Mucosa of gallbladder (tissue), 1 donor: ENCODE measurements at places on chromosomes 6 and 20. TPM values are rescaled to one million over a fixed set of nuclear protein-coding genes. Genes with fewer than 3 reads are reported as not detected.

GRCh38 chr20:37911261-37911660 lies 8.3 kb downstream of the VSTM2L start:
- no peak for DNase-seq

GRCh38 chr6:108779536-108780275 lies 68.5 kb upstream of the ARMC2 start:
- no peak for DNase-seq

DNA sequence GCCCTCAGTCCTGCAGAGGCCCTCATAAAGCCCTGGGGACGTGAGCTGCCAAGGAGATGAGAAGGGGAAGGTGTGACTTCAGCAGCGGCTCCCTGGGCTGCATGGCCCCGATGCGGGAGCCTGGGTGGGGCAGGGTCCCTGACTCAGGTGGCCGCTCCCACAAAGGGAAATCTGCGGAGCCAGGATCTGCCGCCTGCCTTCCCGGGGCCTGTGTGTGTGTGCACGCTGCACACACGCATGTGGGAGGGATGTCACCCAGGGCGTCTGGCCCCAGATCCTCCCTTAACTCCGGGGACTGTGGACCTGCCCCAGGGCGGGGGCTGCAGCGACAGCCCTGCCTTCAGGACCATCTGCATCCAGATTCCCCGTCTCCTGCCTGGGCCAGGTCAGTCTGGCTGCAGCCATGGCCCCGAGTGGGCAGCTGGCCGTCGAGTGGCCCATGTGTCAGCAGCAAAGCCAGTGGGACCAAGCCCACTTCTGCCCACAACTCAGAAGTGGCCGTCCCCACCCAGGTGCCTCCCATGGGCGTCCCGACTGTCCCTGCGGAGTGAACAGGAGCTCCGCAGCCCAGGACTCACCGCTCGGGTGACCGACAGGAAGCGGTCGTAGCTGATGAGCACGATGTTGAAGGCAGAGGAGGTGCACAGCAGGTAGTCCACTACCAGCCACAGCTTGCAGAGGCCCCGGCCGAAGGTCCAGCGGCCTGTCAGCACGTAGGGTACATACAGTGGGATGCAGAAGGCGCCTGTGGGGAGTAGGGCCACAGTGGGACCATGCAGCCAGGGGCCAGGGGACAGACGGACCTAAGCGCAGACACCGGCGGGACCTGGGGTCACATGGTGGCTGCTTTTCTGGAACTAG lies 1.9 kb downstream of the HRH3 start:
- no peak for DNase-seq

GRCh38 chr6:28586324-28586723 lies 60.6 kb downstream of the GPX5 start:
- DNase-seq, result no peak

- DNase-seq, result no peak
These were observed 53.4 kb downstream of the SEL1L2 start for GRCh38 chr20:13936781-13937576.

GRCh38 chr6:97128507-97128906 lies 154.5 kb downstream of the MMS22L start:
- DNase-seq, result no peak

TSBP1 gene
- not detected for total RNA-seq

ARFGEF2 gene
- 37.1 TPM for total RNA-seq

- DNase-seq, result no peak
These were observed 277.2 kb downstream of the CDC5L start for GRCh38 chr6:44664716-44665115.
